ENCODE measurements at places on chromosomes 7 and 10.

GRCh38 chr10:86111902-86112545, 254.6 kb downstream of the GRID1 start:
- no peak for DNase-seq

DNA sequence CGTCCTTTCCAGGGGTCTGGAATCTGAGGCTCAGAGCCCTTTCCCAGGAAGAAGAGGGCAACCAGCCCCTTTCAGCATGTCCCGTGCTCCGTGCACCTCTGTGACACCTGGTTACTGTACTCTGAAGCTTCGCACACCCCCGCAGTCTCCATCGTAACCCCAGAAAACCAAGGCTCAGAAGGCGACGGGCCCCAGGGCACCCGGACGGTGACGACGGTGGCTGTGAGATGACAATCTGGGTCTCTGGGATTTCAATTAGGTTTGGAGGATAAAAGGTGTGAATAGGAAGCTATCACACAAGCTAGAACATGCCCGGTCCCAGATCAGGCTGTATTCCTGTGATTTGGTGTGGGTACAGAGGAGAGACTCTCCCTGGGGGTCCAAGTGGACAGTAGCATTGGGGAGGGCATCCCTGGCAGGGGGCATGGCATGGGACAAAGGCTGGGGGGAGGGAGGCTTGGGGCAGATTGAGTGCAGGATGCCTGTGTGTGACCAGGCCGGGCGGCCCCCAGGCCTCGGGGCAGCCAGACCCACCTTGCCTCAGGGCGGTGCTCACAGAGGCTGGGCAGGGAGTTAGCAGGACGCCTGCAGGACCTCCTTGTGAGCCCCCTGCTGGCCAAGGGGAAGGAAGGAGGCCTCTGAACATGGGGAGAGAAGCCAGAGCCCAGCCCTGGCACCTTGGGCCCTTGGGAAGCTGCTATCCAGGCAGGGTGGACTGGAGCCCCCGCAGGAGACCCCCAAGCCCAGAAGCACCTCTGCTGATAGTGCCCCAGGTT, 23.4 kb upstream of the PSMG3 start:
- DNase-seq = peak; percentile 36

DNA sequence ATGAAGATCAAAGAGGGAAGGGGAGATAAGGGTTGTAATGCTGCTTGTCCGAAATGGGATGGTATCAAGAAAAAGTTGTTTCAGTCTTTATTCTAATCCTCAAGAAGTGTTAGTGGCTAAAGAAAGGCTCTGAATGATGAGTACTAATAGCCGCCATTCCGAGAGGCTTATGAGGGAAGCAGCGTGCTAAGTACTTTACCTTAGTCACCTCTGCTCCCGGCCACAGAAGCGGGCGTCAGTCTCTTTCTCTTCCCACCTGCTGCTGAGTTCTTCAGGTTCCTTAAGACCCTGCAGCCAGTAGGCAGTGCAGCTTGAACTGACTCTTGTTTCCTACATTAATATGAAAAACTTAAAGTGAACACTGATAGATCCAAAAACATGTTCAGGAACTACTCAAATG, 73.1 kb downstream of the EEPD1 start:
- DNase-seq = no peak

DNA sequence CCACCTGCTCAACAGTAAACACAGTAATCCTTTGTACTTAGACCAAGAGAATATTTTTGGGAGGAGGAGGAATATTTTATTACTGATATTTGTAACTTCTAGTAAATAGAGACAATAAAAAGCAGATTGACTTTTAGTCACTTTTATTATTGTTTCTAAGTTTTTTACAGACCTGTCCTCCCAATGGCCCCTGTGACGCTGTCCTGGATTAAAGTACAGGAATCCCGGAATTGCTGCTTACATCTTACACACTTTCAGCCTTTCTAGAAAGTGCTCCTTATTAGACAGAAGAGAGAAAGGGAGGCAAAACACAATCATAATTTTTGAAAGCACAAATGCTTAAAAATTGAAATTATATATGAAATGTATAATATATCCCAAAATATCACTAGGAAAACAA, 86.4 kb upstream of the PRKG1 start:
- DNase-seq = no peak

- DNase-seq = no peak
Observed at GRCh38 chr10:59774451-59774850, 21.2 kb upstream of the MRLN start.

- no peak for DNase-seq
Observed at GRCh38 chr10:31774299-31774900, 154.2 kb downstream of the ARHGAP12 start.

DNA sequence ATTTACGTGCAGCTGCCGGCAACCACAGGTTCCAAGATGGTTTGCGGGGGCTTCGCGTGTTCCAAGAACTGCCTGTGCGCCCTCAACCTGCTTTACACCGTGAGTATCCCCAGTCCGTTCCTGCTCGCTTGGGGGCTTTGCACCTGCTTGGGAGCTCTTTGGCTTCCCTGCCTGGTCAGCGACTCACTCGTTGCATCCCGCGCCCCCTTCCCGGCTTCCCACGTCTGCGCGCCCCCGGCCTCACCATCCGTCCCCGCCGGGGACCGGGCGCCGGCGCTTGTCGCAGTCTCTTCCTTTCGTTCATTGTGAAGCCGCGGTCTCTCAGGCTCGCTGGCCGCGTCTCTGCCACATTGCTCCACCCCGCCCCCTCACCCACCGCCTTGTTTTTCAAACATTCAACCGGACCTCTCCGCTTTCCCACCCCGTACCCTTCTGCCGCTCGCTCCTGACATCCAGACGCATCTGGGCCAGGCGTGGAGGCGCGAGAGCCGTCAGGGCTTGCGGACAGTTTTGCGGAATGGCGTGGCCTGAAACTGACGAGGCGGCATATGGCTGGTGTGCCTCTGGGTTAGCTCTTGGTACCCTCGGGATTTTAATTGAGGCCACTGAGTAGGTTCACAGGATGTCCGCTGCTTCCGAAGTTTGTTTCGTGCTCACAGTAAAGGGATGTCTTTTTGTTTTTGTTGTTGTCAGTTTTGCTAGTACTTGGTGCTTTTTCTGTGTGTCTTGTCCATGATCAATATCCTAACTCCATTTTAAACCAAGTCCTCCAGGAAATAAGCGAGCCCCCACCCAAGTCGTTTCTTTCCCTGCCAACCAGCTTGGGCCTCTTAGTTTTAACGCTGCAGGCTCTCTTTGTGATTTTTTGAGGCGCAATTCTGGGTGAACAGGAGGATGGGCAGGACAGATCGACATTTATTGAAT, 639 bp downstream of the TSPAN13 start:
- peak; percentile 12 for DNase-seq

DNA sequence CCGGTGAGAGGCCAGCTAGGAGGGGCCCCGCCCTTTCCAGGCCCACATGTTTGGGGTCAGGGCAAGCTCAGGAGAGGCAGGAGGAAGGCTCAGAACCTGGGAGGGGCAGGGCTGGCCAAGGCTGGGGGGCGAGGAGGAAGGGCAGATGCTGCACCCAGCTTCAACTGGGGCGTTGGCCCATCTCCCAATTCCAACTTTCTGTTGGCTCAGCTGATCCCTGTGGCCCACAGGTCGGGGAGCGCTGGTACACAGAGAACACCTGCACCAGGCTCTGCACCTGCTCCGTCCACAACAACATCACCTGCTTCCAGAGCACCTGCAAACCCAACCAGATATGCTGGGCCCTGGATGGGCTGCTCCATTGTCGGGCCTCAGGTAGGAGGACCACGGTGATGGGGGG, 40.1 kb downstream of the ZAN start:
- DNase-seq = no peak

GRCh38 chr7:141949451-141949850, 2.7 kb upstream of the CLEC5A start:
- peak; percentile 71 for DNase-seq

- DNase-seq = no peak
Observed at GRCh38 chr10:24858288-24859270, 93.8 kb downstream of the PRTFDC1 start.

- no peak for DNase-seq
Observed at GRCh38 chr10:114943000-114943399, 5.0 kb downstream of the TRUB1 start.

- no peak for DNase-seq
Observed at GRCh38 chr10:58925381-58925780, 251.1 kb upstream of the PHYHIPL start.

GRCh38 chr10:62154231-62154630, 114.4 kb downstream of the RTKN2 start:
- no peak for DNase-seq

- DNase-seq = no peak
Observed at GRCh38 chr7:153838591-153838990, 213.6 kb upstream of the DPP6 start.

GRCh38 chr7:102119213-102119651, 167.4 kb upstream of the SH2B2 start:
- no peak for DNase-seq

GRCh38 chr10:84008878-84009277, 130.4 kb upstream of the GHITM start:
- peak; percentile 51 for DNase-seq
